ENCODE measurements at places on chromosomes 12 and 14.

DNA sequence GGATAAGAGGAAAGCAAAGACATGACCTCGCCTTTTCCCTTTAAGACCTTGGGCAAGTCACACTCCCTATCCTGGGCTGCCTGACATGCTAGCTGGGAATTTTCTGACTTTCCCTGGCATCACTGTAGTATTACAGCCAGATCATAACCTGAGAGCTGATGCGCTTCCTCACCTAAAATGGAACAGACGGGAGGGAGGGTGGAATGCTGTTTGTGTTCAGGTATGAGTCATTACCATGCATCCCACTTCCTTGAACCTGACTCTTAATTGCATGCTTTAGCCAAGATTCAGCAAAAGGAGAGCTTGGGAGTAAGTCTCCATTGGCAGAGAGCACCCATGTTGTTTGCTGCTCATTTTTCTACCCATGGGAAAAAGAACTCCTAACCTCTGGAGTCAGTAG lies 156.5 kb downstream of the KCNK10 start:
- no peak for DNase-seq

DNA sequence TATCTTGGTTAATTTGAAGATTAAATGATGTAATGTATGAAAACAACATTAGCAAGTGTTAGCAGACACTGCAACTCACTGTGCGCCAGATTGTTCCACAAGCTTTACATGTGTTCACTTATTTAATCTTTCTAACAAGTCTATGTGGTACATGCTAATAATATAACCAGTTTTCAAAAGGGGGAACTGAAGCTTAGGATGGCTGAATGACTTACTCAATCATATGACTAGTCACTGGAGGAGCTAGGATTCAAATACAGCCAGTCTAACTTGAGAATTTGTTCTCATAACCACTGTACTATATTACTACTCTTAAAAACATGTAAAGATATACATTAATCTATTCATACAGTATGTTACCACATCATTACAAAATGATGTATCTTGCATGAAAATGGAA lies 60.5 kb upstream of the LRIG3 start:
- DNase-seq: no peak

DNA sequence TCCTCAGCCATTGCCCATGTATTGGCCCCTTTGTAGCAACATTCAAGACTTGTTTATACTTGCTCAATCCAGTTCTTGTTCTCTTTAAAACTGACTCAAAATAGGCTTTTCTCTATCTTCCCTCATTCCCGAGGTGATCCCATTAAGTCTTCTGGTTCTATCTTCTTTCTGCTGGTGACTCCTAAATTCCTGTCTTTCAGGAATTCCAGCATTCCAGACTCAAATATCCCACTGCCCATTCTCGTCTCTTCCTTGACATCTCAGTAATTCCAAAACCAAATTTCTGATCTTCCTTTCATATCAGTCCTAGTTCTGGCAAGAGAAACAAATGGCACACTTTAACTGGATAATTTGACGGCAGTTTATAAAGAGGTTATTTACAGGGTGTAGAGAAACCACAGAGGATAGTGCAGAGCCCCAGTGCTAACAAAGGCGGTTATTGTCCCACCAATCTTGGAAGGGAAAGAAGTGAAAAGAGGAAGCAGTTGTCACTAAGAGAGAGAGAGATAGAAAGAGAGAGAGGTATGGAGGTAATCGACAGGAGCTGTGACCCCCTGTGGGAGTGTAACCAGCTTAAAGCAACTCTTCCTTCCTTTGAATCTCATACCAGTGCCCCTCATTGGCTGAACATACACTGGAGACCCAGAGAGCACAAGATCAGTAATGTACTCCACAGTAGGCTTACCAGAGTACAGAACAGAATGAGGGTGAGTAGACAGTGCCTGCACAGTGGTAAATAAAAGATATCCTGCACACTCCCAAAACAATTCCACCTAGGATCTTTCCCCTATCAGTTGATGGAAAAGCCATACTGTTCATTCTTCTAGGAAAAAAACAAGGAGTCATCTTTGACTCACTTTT lies 177.6 kb upstream of the LMNTD1 start:
- no peak for DNase-seq

- no peak for DNase-seq
Observed at GRCh38 chr14:94933486-94933885, 163.6 kb upstream of the GSC start.

GRCh38 chr12:55780685-55781084 lies 36.8 kb downstream of the SARNP start:
- no peak for DNase-seq

DNA sequence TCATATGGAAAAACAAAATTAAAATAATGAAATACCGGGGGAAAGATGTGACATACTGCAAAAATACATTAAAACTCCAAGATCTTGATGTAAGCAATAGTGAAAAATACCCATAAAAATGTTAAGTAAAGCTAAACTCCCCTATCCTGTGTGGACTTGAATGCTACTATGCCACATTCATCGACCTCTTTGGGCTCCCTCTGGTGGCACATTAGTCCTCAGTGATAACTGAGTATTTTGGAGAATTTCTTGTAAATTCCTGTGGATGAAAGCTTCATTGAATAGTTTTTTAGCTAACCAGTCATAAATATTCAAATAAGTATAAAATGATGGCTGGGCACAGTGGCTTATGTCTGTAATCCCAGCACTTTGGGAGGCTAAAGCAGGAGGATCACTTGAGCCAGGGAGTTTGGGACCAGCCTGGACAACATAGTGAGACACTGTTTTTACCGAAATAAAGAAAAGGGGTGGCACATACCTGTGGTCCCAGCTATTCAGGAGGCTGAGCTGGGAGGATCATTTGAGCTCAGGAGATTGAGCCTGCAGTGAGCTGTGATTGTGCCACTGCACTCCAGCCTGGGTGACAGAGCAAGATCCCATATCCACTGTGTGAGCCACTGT lies 42.4 kb upstream of the SGPP1 start:
- peak; percentile 75 for DNase-seq

- peak; percentile 87 for DNase-seq
Observed at GRCh38 chr12:57087691-57088353, 1.1 kb upstream of the NAB2 start.

DNA sequence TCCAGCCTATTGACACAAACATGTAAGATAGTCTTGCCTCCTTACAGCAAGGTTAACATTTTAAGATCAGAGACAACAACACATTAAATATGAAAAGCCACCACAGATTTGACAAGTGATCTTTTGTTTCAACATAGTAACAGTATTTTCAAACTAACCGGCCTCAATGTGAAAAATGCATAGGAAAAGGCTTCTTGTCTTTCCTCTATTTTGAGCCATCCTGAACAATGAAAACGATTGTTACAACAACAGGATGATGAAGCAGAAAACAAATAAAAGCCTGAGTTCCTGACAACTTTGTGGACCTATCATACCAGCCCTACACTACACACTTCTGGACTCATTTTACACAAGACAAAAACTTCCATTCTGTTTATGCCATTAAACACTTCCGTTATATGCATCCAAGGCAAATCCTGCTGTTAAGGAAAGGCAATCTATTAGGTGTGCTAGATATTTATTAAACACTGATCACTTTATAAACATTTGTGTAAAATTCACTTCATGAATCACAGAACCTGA lies 37.3 kb downstream of the BAZ1A start:
- no peak for DNase-seq

GRCh38 chr14:100888789-100889315 lies 14.7 kb downstream of the RTL1 start:
- no peak for DNase-seq

GRCh38 chr12:105573574-105573973 lies 243.1 kb downstream of the C12orf75 start:
- no peak for DNase-seq

DNA sequence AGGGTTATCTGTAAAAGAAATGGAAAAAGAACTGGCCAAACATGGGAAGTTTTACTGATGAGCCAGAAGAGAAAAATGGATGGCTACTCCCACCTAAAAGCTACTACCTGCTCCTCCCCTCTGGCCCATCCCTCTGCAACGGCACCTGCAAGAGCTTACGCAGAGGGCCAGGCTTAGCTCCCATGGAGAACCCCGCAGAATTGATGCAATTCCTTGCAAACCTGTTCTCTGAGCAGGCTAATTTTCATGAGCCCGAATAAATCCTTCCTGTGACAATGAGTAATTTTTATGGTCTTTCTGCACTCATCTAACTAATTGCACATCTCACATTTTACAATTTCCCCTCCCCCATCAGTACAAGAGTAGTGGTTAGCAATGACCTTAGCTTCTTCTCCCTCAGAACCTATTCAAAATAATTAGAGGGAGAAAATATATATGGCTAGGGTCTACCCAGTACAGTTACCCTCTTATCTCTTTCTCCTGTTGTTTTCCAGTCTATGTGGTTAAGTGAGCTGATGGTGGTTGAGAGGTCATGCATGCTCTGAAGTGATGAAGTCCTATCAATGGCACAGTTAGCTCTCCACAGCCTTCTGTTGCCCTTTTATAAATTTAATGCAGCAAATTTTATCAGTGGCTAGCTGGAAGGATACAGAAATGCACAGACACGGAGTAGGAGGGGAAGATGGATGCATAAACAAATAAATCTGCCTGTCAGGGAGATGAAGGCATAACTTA lies 67.7 kb upstream of the NTF3 start:
- no peak for DNase-seq

- no peak for DNase-seq
Observed at GRCh38 chr12:10358969-10359368, 30.9 kb downstream of the KLRK1 start.

DNA sequence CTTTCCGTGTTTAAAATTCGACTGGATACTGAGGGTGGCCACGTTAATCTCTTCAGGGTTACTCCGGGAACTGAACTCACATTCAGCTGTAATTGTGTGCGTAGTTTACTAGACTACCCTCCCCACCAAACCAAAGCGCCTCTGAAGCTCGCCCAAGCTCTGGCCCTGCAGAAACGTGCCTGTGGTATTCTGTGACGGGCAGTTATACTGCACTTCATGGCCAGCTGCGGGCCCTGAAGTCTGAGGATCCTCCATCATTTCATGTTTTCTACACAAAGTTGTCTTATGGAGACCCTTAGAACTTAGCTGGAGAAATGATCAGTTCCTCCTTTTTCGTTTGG lies 688 bp downstream of the ZNF26 start:
- no peak for DNase-seq

DNA sequence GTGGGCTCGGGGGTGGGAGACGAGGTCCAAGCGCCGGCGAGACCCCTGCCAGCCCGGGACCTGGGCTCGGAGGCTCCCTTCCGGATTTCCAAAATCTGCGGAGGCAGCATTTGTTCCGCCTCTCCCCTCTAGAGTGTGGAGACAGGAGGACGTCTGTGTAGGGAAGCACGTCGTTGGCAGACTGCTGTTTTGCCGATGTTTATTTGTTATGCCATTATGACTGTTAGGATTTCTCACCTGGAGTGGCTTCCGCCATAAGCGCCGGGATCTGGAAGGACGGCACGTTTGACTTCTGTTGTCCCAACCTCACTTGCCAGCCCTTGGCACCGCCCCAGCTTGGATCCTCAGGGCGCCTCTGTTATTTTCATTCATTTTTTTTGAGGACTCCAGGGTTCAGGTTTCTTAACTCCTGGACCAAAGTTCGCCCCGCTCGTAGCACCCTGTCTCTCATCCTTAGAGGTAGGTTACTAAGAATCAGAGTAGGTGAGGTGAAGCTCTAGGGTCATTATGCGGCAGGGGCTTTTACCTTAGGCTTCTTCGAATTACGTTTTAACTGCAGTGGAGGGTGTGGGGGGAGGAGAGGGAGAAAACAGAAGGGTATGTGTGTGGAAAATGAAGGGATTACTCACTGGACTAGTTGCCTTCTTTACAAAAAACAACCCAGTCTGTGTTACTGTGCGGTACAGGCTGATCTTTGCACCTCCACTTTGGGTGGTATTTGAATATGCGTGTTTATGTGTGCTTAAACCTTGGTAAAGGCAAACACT lies 547 bp upstream of the PYGL start:
- DNase-seq: no peak

DNA sequence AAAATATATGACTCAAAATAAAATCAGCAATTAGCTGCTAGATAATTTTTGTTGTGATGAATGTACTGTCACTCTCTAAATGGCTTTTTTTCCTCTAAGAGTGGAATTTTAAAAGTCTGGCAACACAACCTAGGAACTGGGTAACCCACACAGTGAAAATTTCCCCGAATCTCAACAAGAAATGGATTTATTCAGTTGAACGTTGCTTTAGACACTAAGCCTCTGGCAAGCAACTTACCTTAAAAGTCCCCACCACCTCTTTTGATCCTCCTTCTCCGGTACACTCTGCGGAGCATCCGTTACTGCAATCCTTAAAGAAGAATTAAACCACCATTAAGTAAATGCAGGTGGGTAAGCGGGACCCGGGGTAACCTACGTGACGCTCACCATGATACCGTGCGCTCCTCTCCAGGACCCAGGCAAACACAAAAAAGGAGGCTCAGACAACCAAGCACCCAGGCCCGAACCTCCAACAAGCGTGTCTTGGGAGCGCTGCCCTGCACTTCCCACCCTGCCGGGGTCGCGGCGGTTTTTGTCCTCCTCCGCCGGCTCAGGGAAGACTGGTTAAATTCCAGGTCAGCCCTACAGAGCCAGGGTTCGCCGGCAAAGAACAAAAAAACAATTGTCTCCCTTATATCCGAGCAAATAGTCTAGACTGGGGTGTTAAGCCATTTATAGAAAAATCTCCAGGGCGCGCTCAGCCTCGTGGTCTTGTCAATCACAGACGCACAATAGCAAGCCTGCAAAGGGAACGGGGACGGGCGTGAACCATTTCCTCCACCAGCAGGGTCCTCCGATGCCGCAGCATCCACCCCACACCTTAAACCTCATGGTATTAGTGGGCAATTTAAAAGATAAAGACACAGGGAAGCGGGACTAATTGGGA lies 47.1 kb downstream of the BCAT1 start:
- peak; percentile 57 for DNase-seq

- DNase-seq: no peak
Observed at GRCh38 chr14:75081660-75082229, 12.3 kb downstream of the ZC2HC1C start.

GRCh38 chr14:57009585-57010515 lies 199.6 kb upstream of the OTX2 start:
- DNase-seq: no peak

GRCh38 chr12:117707861-117708260 lies 260.9 kb downstream of the KSR2 start:
- no peak for DNase-seq

DNA sequence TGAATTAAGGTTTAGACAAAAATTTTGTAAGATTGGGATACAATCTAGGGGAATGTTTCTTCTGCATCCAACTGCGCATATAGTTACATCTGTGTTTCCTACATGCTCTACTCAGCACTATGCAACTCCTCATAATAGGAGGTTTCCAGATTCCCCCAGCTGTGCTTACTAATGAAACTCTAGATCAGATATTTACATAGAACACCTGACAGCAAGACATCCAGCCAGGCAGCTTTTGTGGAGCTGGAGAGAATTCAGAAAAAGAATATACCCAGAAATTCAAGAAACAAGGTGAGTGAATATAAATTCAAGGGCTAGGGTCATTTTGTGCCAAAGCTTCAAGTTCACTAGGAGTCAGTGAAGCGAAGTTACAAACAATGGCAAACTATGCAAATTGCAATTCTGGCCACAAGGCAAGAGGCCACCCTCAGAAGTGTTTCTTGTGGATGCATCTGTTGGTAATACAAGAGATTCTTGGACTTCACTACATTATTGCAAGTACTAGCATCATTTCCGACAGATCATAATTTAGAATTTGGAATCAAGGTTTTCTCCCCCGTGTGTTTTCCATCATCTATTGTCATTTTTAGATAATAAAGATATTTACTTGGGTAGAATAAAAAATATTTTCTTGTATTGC lies 341.2 kb upstream of the NAV3 start:
- DNase-seq: no peak

GRCh38 chr12:34363050-34363673 lies 340.9 kb downstream of the ALG10 start:
- no peak for DNase-seq
